ENCODE measurements at places on chromosomes 13 and 19. TPM values are rescaled to one million over a fixed set of nuclear protein-coding genes. Genes with fewer than 3 reads are reported as not detected.

The C1QTNF9 gene
- total RNA-seq: not detected

The ZNF573 gene
- total RNA-seq: 2.9 TPM

The NANOS2 gene
- not detected for total RNA-seq

The ARHGEF7 gene
- 11.4 TPM for total RNA-seq

The DKKL1 gene
- not detected for total RNA-seq

The SLC8A2 gene
- total RNA-seq: not detected

The ZNF549 gene
- 5.0 TPM for total RNA-seq

All from MG63 (cell line).